Activated CD4-positive, alpha-beta T cell treated with anti-CD3 and anti-CD28 coated beads, Interleukin-2, amount 10 ng/mL, durations not matched to agents 7 days and 5 days (primary cell): ENCODE measurements at places on chromosomes 1 and 21. TPM values are rescaled to one million over a fixed set of nuclear protein-coding genes. Genes with fewer than 3 reads are reported as not detected.

The ENO1 gene
- 1,874 TPM for total RNA-seq

The SELENBP1 gene
- total RNA-seq: not detected

The ABCA4 gene
- not detected for total RNA-seq

The RPAP2 gene
- 28.1 TPM for total RNA-seq

The B3GALT6 gene
- 15.8 TPM for total RNA-seq

The TCEA3 gene
- total RNA-seq: 18.3 TPM

The UFC1 gene
- 115 TPM for total RNA-seq

The SAMD11 gene
- not detected for total RNA-seq

- H3K4me3 ChIP-seq: no peak overlapping the region
- peaks cover 24% of the 10 kb centered on the region for H3K27me3 ChIP-seq
- H3K27ac ChIP-seq: no peak overlapping the region
- no peak for DNase-seq
- H3K36me3 ChIP-seq: no peaks in the 10 kb centered on the region
Observed at GRCh38 chr1:205049479-205049878, 6.5 kb downstream of the CNTN2 start.

- H3K27ac ChIP-seq: no peak overlapping the region
- H3K36me3 ChIP-seq: no peaks in the 10 kb centered on the region
- no peaks in the 10 kb centered on the region for H3K27me3 ChIP-seq
Observed at GRCh38 chr21:30391492-30392025, 4.3 kb upstream of the KRTAP13-1 start.

DNA sequence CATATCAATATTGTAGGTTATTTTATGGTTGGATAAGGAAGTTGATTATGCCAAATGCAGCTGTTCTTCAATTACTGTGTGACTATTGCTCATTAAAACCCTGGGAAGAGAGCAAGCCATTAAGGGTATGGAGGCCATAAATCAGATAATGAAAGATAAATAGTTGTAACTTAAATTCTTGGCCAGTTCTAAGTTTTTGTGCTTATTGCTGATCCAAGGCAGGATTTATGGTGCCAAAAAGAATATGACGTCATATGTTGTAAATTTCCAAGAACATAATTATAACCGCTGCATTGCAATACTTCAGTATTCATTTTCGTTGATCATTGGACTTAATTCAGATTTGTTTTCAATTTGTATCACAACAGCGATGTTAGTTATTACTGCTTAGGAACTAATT, 211.6 kb downstream of the LRRC40 start:
- H3K4me1 ChIP-seq: no peaks in the 10 kb centered on the region
- H3K27ac ChIP-seq: no peak overlapping the region
- no peak overlapping the region for H3K4me3 ChIP-seq
- H3K36me3 ChIP-seq: no peaks in the 10 kb centered on the region
- no peaks in the 10 kb centered on the region for H3K27me3 ChIP-seq
- DNase-seq: no peak

DNA sequence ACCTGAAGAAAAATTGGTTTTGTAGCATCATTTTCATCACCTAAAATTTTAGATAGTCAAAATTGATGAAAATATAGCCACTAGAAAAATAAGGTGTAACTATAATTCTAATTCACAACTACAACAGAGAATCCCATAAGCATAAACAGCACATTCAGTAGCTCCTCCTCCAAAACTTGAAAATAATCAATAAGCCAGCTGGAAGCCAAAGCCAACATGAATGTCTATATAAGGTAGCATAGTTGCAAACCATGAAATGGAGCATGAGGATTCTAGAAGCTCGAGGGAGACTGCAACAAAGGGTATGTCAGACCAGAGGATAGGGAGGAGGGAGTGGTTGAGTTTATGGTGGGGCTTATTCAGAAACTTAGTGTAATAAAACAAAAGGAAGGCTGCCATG, 22.4 kb downstream of the ACBD3 start:
- H3K27ac ChIP-seq: no peak overlapping the region
- H3K27me3 ChIP-seq: no peaks in the 10 kb centered on the region
- peaks cover 42% of the 10 kb centered on the region for H3K36me3 ChIP-seq
- no peak for DNase-seq
- H3K4me1 ChIP-seq: no peaks in the 10 kb centered on the region

DNA sequence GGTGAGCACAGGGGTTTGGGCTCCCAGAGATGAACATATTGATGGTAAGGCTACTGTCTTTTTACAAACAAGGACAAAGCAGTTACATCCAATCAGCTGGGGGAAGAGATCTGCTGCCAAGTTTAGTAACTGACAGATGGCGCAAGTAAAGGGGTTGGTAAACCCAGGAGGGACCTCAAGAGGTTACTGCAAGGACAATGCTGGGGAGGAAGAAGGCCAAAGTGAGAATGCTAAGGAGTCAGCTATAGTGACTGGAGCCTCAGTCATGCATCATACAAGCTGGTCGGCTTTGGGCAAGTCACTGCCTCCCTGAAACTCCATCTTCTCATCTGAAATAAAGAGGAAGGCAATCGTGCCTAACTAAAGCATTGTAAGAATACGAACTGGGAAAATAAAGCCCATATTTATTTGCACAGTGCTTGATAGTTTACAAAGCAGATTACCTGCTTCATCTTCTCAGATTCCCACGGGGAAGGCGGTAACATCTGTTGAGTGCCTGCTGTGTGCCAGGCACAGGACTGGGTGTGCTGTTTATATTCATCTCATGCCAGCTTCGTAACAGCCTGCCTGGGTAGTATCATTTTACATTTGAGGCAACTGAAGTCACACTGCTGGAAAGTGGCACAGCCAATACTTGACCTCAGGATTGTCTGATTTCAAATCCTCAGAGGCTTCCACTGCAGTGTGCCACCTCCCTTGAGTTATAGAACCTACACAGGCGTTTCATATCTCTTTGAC, 114.8 kb downstream of the BEND5 start:
- peaks cover 2% of the 10 kb centered on the region for H3K27me3 ChIP-seq
- H3K4me1 ChIP-seq: no peaks in the 10 kb centered on the region
- no peaks in the 10 kb centered on the region for H3K36me3 ChIP-seq
- H3K4me3 ChIP-seq: no peak overlapping the region

DNA sequence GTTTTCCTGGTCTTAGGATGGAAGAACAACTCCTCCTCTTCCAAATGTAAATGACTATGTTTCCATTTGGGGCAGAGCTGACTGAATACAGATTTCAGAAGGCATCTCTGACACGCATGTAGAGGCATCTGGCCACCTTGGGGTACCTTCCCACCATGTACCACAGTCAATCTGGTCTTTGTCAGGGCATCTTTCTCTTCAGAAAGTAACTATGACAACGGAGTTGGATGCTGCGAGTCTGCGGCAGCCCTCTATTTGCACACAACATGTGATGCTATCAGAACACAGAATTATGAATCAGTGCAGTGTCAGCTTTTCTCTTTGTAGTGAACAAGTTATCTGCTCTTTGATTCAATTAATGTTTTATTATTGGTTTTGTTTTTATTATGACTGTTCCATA, 94.7 kb downstream of the TSEN15 start:
- peaks cover 26% of the 10 kb centered on the region for H3K27me3 ChIP-seq
- H3K27ac ChIP-seq: no peak overlapping the region
- no peak for DNase-seq
- H3K4me3 ChIP-seq: no peak overlapping the region
- no peaks in the 10 kb centered on the region for H3K4me1 ChIP-seq
- H3K36me3 ChIP-seq: no peaks in the 10 kb centered on the region

GRCh38 chr1:78839704-78840277, 166.7 kb downstream of the ADGRL4 start:
- peaks cover 12% of the 10 kb centered on the region for H3K4me1 ChIP-seq
- peak; percentile 54 for DNase-seq
- H3K27me3 ChIP-seq: peaks cover 4% of the 10 kb centered on the region

DNA sequence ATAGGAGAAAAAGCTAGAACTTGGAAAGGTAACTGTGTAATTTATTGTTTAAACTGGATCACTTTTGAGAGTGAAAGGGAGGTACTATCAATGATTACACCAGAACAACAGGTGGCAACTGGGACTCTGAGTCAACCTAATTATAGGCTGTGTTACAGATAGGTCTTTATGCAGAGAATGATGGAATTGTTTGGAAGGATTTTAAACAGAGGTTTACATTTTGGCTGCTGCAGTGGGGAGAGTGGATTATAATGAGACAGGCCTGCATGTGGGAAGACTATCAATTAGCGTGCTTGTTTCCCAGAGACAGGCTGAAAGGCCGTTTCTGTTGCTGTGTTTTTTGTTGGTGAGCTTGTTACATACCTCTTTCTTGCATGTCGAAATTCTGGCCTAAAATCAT, 432.9 kb downstream of the PLA2G4A start:
- no peaks in the 10 kb centered on the region for H3K4me1 ChIP-seq
- H3K36me3 ChIP-seq: no peaks in the 10 kb centered on the region
- DNase-seq: no peak
- no peak overlapping the region for H3K27ac ChIP-seq

DNA sequence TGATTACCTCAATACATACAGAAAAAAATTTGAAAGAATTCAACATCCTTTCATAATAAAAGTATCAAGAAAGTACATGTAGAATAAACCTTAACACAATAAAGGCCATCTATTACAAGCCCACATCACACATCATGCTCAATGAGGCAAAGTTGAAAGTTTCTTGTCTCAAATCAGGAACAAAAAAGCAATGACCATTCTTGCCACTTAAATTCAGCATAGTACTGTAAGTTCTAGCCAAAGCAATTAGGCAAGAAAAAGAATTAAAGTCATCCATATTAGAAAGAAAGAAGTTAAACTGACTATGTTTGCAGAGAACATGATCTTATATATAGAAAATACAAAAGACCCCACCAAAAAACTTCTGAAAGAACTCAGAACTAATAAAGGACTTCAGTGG, 44.5 kb downstream of the KCNT2 start:
- no peaks in the 10 kb centered on the region for H3K27me3 ChIP-seq
- DNase-seq: no peak
- no peak overlapping the region for H3K27ac ChIP-seq

DNA sequence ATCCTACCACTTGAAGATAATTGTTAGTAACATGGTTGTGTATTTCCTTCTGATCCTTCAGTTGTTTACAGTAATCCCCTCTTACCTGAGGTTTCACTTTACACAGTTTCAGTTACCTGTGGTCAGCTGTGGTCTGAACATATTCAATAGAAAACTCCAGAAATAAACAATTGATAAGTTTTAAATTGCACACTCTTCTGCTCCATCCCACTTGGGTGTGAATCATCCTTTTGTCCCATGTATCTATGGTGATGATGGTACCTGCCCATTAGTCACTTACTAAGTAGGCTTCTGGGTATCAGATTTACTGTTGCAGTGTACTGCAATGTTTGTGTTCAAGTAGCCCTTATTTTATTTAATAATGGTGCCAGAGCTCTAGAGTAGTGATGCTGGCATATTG, 62.5 kb downstream of the OSBPL9 start:
- H3K4me1 ChIP-seq: peaks cover 3% of the 10 kb centered on the region
- H3K27ac ChIP-seq: no peak overlapping the region
- DNase-seq: no peak
- no peak overlapping the region for H3K4me3 ChIP-seq
- no peaks in the 10 kb centered on the region for H3K27me3 ChIP-seq

GRCh38 chr1:219492717-219493116, 120.2 kb downstream of the ZC3H11B start:
- no peaks in the 10 kb centered on the region for H3K4me1 ChIP-seq
- no peak overlapping the region for H3K4me3 ChIP-seq
- no peaks in the 10 kb centered on the region for H3K36me3 ChIP-seq
- no peak for DNase-seq
